Fibroblast of skin of scalp (primary cell): ENCODE measurements at places on chromosomes 2 and 18.
A peak's percentile ranks its signal among the peaks of the same experiment; 100 is the strongest.

GRCh38 chr2:168566974-168567665, 111.0 kb downstream of the CERS6 start:
- no peak for DNase-seq

- no peak for DNase-seq
These were observed 144.9 kb downstream of the LTBP1 start for GRCh38 chr2:33091541-33092123.

- no peak for DNase-seq
These were observed 46.8 kb downstream of the SMC6 start for GRCh38 chr2:17706845-17707244.

DNA sequence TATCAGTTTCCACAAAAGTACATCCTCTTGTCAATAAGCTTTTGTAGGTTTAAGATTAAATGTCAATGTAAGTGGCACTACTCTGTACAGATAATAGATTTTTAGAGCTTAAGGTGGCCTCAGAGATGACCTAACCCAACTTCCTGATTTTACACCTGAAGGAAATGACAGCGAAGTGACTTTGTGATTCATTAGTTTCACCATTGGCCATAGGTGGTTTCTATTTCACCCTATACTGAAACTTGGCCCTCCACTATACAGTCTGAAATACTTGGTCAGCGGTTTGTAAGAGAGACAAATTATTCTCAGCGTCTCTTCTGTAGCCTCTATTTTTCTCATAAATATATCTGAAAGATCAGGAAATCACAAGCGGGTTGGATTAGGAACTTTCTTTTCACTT, 330.4 kb upstream of the FAM98A start:
- no peak for DNase-seq

- peak; percentile 73 for DNase-seq
These were observed 67.4 kb upstream of the ACVR1C start for GRCh38 chr2:157696036-157696435.
